ENCODE measurements at places on chromosomes 4 and X.

GRCh38 chrX:136067097-136067496 is 80.2 kb upstream of the FHL1 start:
- DNase-seq, result no peak

- DNase-seq, result no peak
These were observed 55.4 kb downstream of the DDX3X start for GRCh38 chrX:41389311-41389888.

DNA sequence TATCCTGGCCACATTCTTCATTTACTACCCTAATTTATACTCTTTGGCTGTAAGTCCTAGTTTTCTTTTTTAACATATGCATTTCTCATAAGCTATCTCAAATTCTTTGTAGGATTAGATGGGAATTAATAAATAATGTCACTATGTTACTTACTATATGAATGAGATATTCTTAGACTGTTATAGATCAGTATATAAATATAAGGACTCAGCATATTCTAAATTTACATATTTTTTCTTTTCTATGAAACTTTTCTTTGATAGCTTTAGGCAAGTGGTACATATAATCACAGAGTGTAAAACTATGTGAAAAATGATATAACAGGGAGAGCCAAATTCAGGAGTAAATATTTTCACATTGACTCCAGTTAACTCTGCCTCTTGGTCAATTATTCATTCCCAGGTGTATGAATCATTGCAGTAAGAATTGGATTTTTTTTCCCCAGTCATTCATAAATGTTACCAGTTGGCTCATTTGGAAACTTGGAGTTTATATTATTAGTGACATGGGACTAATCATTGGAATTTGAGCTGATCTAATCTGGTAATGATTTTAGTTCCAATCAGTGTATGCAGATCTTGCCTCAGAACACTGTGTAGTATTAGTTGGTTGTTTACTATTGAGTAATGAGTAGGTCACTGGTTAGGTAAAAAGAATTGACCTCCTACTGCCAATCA is 25.3 kb downstream of the FHIP1A start:
- no peak for DNase-seq

GRCh38 chr4:109578846-109579245 is 18.8 kb downstream of the MCUB start:
- DNase-seq, result no peak

DNA sequence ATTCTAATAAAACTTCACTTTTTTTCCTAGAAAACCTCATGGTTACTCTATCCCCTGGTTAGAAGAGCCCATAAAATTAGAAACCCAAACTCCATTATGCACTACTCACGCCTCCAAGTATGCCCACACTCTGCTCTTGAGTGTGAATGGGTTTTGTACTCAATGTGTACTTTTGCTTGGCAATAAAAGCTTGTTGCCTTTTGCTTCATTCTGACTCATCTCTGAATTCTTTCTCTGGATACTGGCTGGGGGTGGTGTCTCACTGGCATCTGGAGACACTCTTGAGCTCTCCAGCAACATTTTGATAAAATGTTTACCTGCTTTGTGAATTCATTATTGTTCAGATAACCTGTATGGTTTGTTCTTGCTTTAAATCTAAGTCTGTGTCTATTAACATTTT is 963.3 kb downstream of the TRAM1L1 start:
- no peak for DNase-seq

DNA sequence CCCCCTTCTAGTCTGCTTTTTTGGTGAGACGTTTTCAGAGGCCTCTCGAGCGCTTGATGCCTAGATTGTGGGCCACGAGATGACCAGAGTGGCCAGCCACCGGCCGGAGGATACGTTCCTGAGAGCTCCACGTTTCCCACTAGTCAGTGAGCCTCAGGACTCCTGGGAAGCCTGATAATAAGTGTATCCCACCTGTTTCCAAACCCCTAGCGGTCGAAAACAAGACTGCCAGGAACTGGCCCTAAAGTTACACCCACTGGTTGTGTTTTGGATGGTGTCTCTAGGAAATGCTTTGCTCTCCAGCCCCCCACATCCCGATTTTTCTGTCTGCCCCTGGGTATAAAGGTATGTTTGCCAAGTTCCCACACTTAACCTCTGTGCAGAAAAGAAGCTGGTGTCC is 4.6 kb upstream of the RS1 start:
- no peak for DNase-seq

- no peak for DNase-seq
These were observed 159.2 kb downstream of the TECRL start for GRCh38 chr4:64250061-64250460.

- DNase-seq, result no peak
These were observed 1.2 kb downstream of the IL15 start for GRCh38 chr4:141637565-141637964.

DNA sequence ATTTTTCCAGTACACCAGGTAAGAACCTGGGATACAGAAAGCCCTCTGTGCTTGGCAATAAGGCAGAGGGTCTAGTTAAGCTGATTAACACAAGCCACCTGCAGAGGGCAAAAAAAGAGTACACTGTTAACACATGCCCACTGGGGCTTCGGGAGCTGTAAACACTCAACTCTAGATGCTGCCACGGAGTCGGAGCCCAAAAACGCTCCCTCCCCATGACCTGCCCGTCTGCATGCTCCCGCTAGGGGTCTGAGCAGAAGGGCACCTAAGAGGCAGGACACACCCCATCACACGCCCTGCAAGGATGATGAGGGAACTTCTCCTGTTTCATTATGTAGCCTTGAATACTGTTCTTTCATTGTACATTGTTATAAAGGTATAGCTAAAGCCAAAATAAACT is 715.6 kb upstream of the AADAT start:
- DNase-seq, result no peak

GRCh38 chr4:7021930-7022664 is 21.1 kb upstream of the TADA2B start:
- DNase-seq, result no peak

DNA sequence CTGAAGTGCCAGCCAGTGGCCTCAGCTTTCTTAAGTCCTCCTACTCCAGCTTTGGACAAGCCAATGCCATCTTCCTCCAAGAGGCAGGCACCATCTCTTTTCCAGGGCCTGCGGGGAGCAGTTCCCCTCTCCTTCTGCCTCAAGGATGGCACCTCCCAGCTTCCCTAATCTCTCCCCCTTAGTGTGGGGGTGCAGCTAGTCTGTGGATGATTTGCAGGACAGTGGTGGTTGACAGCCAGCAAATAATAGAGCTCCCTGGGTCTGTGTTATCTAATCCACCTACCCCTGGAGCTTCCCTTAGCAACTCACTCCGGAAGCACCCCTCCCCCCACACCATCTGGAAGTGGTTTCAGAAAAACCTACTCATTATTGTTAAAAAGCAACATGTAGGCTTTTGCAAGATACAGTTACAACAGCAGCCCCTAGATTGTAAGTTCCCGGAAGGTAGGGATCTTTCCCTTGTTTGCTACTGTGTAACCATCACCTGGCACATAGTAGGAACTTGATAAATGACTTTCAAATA is 247.1 kb downstream of the BCOR start:
- DNase-seq, result no peak

DNA sequence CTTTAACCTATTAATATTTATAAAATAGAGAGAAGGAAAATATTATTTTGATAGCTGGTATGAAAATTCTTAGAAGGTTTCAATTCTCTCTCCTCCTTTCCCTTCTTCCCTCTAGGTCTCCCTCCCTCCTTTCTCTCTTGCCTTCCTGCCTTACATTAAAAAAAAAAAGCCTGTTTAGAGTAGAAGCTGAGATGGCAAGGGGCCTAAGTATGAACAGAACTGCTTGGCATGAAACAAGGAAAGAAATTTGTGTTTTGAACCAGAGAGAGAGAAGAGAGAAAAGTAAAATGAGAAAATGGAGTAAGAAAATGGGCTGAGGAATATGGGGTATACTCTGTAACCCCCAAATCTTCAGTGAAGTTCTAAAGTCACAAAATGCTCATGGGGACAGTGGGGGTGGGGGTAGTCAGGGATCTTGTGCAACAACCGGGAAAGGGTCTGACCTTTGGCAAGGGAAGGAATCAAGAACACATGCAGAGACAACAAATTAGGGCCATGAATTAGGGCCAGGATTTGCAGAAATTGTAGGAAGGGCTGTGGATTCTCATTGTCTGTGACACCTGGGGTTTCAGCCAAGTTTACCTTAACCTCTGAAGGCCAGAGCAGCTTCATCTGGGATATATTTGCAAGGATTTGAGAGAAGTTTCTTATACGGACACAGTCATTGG is 30.6 kb downstream of the SUPT20HL2 start:
- no peak for DNase-seq

GRCh38 chr4:85842540-85842939 is 367.6 kb downstream of the ARHGAP24 start:
- no peak for DNase-seq

DNA sequence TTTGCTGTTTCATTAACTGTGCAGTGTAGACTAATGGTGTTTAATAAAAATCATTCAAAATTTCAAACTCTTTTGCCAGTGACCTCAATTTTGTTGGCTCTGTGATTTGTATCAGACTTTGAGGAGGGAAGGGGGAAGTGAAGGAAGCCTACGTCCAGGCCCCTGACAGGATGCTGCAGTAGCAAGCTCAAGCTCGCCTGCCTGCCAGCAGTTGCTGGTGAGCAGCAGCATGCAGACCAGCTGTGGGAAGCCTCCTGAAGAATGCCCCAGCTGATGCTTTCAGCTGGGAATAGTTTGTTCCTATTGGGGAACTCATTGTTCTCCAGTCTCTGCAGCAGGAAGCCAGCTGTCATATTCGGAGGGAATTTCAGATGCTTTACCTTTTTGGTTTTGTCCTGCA is 495.2 kb downstream of the AFF2 start:
- DNase-seq, result no peak

- peak; percentile 9 for DNase-seq
These were observed 28.4 kb downstream of the TRMT44 start for GRCh38 chr4:8468746-8469535.

DNA sequence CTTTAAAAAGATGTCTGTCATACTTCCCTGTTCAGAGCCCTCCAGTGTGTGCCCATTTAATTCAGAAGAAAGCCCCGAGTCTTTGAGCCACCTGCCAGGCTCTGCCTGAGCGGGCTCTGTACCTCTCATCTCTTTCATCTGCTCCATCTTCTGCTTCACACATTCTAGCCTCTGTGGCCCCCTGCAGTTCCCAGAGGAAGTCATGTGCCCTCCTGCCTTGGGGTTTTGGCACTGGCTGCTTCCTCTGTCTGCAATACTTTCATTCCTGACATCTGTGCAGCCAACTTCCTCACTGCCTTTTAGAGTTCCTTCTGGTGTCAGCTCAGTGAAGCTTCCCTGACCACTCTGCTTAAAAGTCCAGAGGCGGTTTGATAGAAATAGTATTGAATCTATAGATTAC is 6.2 kb upstream of the STK32B start:
- no peak for DNase-seq

GRCh38 chrX:140249088-140249487 is 255.8 kb downstream of the SOX3 start:
- DNase-seq, result no peak

DNA sequence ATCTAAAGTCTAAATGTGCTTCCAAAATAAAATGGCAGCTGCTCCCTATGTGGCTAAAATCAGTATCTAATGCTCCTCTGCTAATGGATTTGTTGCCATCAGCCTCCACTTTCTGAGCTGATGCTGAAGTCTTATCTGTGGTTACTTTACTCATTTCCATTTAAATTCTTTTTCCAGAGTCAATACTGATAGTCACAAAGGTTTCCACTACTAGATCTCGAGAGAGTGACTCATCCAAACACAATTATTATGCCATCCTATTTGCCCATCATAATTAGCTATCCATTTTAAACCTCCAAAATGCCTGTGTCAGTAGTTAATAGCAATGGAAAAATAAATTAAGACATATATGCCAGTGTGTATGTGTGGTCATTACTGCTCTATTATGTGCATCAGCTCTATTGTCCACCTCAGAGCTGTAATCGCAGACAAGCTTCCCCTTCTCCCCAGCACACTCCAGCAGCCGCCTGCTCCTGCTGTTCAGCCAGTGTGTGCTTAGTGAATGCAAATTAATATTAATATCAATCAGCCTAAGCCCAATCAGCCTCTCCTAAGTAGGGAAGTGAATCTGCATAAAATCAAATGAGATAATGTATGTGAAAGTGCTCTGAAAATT is 199.8 kb upstream of the ZIC3 start:
- DNase-seq, result no peak

DNA sequence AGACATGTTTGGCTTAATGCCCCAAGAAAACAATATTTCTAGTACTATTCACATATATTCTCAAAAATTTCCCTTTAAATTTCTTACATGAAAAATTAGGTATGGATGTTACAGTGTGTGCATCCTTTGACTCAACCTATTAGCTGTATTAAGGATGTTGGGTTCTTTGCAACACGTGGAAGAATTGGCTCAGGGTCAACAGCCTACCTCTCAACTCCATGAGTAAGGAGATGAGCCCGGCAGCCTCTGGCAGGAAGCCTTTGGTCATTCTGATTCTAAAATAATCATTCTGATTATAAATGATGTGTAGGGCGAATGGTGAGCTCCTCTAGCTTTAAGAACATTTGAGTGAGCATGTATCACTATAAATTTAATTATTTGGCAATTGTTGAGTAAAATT is 148.0 kb upstream of the WDFY3 start:
- DNase-seq, result no peak

DNA sequence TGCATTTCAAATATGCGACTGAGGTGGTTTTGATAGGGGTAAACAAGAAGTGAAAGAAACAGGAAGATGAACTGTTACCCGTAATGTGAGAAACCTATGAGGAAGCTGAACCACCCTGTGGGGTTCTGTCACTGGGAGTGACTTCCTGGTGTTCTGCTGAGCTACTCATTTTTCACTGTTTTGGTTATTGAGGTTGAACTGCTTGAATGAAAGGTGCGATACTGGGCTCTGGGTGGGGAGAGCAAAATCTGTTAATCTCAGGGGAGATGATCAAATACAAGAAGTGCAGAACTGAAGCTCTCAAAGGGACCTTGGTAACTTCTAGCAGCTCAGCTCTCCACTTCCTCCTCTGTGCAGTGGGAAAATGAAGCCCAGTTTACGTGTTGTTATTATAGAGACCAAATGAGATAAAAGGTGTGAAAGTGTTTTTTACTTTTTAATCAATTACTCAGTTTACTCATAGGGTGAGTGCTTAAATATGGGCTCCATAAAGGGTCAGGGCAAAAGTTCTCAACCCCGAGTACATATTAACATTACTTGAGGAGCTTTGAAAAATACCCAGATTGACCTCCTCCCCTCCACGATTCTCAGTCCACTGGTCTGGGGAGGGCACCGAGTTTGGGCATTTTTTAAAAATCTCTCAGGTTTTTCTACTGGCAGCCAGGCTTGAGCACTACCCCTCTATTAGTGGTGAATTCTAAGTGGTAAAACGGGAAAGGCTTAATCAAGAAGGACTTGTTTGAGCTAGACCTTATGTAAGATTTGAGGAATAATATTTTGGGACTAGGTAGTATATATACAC is 66.7 kb downstream of the COQ2 start:
- DNase-seq, result peak; percentile 11

DNA sequence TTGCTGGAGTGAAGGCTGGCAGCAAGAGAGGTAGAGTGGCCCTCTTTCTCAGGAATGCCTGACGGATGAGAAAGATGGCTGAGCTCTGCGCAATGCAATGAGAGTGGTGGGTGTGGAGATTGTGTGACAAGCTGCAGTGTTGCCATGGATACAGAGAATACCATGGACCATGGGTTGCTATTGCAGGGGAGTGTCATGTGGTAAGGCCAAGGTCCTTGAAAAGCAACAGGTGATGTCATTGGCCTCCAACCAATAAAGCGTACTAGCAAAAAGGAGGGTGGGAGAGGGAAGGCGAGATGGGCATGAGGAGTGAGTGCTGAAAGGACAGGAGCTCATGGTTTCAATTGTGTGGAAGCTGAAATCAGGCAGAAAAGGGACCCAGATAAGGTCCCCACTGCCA is 1.8 kb downstream of the PNMA5 start:
- no peak for DNase-seq
